ENCODE measurements at places on chromosomes 5 and 9.

DNA sequence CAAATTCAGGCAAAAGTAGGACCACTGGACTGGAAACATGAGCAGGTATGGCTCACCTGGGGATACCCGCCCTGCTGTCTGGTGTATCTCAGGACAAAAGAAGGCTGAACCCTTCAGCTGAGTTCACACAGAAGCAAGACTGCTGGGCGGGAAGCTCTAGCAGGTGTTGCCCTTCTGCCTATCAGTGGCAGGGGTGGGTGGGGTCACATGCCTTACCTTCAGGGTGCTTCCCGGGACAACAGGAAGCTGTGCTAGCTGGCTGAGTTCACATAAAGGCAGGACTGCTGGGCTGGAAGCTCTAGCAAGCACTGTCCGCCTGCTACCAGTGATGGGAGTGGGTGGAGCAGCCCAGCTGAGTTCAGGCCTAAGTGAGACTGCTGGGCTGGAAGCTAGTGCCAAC is 498.8 kb upstream of the ZNF608 start:
- DNase-seq: no peak

DNA sequence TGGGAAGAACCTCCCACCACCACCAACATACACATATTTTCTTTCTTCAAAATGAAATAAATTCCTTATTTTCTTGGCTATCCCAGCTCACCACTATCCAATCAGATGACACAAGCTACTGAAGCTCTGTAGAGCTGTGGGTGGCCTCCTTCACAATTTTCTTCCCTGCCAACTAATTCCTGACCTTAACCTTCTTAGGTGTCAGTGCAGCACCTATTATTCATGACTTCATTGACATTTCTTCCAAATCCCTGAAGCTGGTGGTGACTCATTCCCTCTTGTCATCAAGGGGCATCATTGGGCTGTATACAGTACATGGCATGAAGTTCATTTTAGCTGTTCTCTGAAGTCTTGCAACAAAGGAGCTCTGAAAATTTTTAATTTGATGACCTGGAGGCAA is 42.0 kb upstream of the ADRA1B start:
- DNase-seq: peak; percentile 85

- DNase-seq: no peak
Observed at GRCh38 chr5:130496215-130496614, 592.0 kb downstream of the CHSY3 start.

GRCh38 chr9:122883125-122883524 is 22.0 kb downstream of the RC3H2 start:
- no peak for DNase-seq

DNA sequence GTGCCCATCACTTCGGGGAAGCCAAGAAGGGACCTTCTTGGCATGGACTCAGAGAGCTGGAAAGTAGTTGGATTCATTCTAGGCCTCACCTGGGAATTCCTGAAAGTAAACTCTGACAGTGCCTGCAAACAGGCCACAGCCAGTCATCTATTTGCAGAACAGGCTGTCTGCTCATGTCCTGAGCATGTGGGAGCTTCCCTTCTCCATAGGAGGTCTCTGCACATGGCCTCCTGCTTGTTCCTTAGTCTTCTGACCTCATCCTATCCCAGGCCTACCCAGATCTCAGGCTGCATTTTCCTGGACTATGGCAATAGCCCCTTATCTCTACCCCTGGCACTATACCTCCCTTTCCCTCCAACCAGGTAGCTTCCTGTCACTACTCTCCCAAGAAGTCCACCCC is 67.2 kb upstream of the FSTL4 start:
- DNase-seq: no peak

DNA sequence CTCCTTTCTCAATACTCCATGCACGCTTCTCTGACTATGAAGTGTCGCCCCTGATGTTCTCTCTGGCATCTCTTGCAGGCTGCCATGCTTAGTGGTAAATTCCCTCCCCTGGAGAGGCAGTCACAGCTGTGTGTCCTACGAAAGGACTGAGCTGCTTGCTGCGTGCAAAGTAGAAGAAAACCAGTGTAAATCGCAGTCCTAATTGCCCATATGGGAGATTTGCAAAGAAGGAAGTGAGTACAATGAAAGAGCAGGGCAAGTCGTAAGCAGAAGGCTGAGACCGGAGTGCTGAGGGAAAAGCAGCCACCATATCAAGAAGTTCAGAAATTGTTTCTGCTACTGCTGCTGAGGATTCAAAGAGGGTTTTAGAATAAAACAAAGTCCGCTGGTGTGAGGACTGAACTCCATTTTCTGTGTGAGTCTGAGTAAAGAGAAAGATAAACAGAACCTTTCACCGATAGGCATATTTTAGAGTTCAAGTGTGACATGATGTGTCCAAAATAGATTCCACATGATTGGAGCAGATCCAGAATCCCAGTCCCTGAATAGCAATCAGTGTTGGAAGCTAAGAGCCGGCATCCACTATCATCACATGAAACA is 507.8 kb upstream of the MPDZ start:
- peak; percentile 85 for DNase-seq

DNA sequence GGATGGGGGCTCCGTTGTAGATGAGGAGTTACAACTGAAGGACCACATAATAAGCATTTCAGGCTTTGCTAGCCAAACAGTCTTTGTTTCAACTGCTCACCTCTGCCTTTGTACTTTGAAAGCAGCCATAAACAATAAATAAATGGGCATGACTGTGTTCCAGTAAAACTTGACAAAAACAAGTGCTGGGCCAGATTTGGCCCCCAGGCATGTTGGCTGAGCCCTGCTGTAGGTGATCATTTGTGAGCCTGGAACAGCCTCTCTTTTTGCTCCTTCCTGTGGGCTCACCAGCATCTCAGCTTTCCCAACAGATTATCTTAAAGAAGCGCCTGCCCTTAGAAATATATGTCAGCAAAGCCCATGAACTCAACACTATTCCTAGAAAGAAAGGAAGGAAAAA is 149.4 kb downstream of the GOLPH3 start:
- DNase-seq: no peak

DNA sequence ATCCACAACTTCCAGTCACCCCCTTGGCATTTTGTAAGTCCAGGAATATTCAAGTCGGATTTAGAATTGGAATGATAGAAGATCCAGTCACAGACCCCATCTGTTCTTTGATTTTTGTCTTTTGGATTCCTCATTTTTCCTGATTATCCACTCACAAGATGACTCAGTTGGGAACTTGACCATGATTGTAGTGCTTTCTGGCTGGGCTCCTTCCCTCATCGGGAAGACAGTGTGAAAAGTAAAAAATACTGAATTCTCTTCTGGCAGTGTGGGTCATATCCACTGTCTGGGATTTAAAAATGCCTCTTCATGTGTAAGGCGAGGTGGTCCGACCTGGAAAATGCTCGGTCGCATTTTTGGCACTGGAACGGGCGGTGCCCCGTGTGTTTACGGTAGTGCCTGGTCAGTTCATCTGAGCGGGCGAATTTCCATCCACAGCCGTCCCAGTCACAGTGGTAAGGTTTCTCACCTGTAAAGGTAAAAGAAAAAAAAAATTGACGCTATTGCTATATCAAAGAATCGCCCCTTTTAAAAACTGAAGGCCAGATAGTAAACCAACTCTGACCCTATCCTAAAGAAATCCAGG is 4.0 kb downstream of the KLF4 start:
- DNase-seq: no peak

Measured in fibroblast of skin of right quadriceps (primary cell).